ENCODE measurements at places on chromosomes 4 and X.

- DNase-seq, result peak; percentile 33
These were observed 28.1 kb downstream of the ZFP42 start for GRCh38 chr4:188023682-188024081.

DNA sequence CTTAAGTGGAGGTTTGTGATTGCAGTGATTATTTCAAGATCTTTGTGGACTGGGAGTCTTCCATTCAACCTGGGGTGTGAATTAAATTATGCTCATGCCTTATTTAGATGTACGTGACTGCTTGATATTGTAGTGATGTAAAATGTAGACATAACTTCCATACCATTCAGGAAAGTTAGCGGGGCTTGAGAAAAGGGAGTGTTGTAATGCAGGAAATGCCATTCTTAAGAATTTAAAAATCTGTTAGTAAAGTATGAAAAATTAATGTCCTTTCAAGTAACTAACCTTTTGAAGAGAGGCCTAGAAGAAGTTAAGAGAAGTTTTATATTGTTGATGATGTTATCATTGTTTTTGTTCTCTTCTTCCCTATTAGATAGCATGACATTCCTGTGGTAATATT is 318.2 kb downstream of the CCSER1 start:
- DNase-seq, result no peak

- peak; percentile 77 for DNase-seq
These were observed 28.4 kb downstream of the NPNT start for GRCh38 chr4:105923497-105924238.

- no peak for DNase-seq
These were observed 19.1 kb downstream of the MTNR1A start for GRCh38 chr4:186536285-186536684.

GRCh38 chrX:24482823-24483415 is 17.8 kb downstream of the PDK3 start:
- no peak for DNase-seq

GRCh38 chr4:39484582-39485272 is 25.9 kb downstream of the LIAS start:
- DNase-seq, result no peak

DNA sequence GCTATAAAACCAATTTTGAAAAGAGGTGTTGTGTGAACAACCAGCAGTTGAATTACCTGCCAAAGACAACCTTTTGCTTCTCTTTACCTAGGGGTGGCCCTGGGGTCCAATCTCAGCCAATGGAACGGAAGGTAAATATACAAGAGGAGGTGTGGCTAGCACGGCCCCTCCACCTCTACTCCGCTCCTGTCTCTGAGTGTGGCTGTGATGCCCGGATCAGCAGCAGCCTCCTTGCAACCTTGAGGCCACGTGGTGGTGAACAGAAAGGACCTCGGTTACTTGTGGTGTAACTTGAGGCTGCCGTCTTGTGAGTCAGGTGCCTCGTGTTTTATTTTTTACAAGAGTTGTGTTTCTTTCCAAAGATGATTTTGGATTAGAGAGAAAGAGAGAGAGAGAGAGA is 121.5 kb upstream of the PPP2R3B start:
- no peak for DNase-seq

GRCh38 chr4:15649914-15650545 is 5.1 kb downstream of the FBXL5 start:
- peak; percentile 48 for DNase-seq

- DNase-seq, result no peak
These were observed 737 bp downstream of the FGF2 start for GRCh38 chr4:122827258-122827878.

DNA sequence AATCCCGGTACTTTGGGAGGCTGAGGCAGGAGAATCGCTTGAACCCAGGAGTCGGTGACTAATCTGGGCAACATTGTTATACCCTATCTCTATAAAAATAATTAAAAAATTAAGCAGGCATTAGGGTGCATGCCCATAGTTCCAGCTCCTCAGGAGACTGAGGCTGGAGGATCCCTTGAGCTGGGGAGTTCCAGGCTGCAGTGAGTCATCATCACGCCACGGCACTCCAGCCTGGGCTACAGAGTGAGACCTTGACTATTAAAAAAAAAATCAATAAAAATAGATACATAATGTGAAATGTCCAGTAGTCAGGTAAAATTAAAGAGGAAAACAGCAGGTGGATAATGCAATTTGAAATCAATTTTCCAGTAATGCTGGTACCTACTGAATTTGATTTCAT is 14.6 kb downstream of the ADGRL3 start:
- DNase-seq, result no peak

GRCh38 chrX:26845056-26845455 is 618.1 kb downstream of the PPP4R3C start:
- DNase-seq, result no peak

DNA sequence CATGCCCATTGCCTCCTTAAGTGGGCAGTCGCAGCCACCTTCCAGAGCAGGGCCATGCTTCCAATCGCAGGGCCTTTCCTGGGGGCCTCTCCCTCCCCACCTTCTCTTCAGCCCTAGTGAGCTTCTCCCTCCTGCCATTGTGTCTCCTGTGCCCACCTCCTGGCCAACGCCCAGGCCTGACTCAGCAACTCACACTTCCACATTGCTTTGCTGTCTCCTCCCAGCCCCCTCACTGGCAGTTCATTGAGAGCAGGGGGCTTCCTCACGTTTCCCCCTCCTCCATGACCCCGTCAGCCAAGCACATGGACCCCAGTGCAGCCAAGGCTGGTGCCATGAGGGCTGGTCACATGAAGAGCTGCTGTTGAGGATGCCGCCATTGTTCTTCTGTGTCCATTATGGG is 25.9 kb downstream of the HTRA3 start:
- DNase-seq, result no peak

DNA sequence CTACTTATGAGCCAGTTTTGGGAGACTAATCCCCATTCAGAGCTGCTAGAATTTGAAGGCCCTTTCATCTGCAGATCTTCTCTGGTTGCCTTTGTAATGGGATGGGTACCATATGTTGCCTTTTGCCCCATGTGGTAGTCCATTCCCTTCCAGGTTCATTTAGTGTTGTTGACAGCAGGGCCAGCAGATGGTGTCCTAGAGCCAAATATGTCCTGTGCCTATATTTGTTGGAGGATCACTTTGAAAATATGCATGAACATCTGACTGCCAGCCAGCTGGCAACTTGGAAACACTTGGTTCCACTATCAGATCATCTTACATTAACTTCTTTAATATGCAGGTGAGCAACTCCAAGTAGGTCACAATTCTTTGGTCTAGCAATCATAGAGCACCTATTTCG is 30.4 kb downstream of the CFAP299 start:
- DNase-seq, result peak; percentile 38

DNA sequence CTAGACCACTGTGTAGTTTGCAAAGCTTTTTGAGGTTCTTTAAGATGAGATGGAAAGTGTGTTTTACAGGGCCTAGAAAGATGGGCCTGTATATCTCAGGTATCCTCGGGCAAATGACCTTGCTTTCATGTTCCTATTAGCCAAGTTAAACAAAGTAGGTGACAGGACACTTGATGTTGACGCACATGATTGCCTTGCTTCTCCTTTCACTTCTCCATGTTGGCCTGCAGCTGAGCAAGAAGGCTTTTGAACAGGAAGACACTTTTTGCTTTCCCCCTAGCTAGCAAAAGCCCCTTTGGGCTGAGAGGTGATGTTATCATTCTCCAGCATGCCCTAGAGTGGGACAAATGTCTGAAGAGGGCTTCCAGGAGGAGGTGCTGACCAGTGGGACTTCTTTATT is 202.1 kb downstream of the GPC3 start:
- DNase-seq, result no peak

GRCh38 chr4:151992332-151993154 is 231.7 kb upstream of the GATB start:
- no peak for DNase-seq

DNA sequence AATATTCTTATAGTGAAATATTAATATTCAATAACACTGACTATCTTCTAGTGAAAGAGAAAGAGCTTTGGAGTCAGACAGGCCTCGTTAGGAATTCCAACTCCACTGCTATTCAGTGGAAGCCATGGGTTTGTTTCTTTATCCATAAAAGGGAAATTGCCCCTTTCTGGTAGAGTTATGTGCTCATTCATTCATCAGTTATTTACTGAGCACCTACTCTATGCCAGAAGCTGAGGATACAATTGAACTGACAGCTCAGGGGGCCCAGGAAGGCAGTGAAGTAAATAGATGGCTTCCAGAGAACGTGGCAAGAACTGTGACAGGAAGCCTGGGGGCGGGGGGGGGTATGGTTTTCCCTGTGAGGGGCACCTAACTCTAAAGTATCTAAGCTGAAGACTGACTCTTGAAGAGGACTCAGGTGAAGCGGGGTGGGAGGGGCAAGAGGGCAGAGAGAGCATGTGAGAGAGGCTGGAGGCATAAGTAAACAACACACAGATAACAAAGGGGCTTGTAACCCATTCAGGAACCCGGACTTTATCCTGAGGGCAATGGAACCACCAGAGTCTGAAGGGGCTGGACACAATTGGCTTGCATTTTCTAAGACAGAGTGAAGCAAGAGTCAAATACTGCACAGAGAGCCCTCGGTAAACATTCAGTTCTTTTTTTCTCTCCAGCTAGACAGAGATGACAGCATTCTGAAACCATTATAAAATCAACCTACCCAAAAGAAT is 20.3 kb downstream of the ANXA5 start:
- DNase-seq, result no peak

All from SW480 (cell line).